IMR-90 (cell line): ENCODE measurements at places on chromosomes 2 and 18. TPM values are rescaled to one million over a fixed set of nuclear protein-coding genes. Genes with fewer than 3 reads are reported as not detected.

GRCh38 chr18:31278609-31279071, 39.3 kb upstream of the DSG1 start:
- no peak for DNase-seq

The DLGAP1 gene
- under 0.01 TPM in 1 of 2 replicates, not detected in the other for total RNA-seq

DNA sequence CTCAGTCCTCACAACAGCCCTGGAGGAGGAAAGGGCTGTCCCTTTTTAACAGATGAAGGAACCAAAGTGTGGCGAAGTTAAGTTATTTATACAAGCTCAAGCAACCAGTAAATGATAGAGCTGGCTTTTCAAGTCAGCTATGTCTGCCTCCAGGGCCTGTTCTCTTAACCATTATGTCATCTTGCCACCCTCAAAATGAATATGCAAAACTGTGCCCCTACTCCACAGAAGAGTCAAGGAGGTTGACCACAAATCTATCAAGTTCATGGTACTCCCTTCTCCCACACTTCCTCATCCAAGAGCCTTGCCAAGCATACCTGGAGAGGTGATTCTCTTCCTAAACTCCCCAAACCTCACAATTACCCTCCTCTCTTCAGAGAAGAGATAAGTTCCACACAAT, 37.3 kb upstream of the CREB1 start:
- DNase-seq, result no peak

DNA sequence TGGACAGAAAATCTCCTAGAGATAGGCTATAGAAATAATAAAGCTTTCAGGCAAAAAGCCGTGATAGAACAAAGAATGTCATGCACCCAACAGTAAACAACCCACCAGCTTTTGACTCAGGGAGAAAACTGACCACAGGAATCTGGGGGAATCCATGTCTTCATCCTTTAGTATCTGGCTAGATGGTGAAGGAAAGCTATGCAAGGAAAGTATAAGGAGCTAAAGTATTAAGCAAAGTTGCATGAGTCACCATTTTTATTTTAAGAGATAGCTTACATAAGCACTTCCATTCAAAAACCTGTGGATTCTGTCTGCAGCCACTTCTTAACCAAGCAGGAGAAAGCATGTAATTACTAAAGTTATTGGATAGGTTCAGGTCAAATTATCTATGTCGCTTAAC, 363.8 kb downstream of the LRP1B start:
- peak; percentile 17 for DNase-seq

DNA sequence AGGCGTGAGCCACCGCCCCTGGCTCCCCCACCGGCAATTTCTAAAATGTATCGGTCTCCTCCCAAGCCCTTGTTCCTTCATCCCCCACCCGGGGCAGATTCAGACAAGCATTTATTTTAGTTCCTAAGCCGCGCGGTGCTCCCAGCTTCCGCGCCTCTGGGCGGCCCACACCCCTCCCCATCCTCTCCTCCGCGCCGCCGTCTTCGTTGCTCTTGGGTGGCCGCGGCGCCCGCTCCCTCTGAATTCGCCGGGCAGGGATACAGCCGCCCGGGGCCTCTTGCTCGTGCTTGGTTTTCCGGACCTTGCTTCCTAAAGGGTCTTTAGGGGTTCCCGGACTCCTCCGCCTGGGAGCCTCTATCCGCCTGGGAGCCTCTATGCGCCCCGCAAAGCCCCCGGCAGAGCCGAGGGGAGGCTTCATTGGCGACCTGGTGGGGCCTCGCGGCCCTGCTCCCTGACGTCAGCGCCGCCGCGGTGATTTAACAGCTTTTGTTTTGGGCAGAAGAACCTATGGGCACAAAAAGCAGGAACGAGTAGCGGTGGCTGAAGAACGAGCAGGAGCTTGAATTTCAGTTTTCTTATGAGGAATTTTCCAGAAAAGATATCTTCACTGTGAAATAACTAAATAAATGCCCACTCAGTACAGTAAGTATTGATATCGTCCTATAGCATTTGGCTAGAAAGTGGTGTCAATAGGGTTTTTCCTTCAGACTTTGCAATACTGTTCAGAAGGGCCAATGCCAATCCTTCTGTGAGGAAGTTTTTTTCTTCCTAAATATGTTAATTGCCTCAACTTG, 37.3 kb downstream of the PRKRA start:
- peak; percentile 67 for DNase-seq

The POTEJ gene
- not detected in 2 replicates for total RNA-seq

DNA sequence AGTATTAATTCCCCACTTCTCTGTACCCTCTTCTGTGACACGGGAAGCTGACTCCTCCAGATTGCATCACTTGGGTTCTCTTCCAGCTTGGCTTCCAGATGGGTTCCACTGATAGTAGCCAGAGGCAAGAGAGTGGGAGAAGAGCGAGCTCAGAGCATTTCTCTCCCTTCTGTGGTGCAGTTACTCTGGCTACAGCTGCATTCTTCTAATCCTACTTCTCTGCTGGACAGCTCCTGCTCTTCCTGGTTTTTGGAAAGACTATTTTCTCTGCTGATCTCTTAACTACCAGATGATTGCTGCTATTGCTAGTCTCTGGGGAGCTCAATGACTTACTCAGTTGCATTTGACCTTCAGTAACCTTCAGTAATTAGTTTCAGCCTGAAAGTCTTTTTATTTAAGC, 187.5 kb upstream of the MAP2 start:
- no peak for DNase-seq

The DSC2 gene
- total RNA-seq, result not detected in 2 replicates

The DSG1 gene
- not detected in 2 replicates for total RNA-seq

The GALNT5 gene
- total RNA-seq, result 63.3 and 73.6 TPM in 2 replicates

DNA sequence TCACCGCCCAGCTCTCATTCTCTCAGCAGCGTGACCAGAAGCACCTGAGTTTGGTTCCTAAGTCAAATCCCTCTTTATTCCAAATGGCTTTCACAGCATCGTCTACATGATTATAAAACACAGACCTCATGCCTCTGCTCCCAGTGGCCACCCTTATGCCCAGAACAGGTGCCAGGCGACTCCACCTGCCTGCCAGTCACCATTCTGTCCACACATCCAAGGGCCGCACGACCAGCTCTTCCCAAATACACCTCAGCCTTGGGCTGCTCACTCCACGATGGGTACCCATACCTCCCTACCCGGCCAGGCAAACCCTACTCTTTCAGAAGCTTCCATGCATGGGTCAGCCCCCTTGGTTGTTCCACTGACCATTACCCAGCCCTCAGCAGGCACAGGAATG, 851.6 kb upstream of the SALL3 start:
- no peak for DNase-seq

DNA sequence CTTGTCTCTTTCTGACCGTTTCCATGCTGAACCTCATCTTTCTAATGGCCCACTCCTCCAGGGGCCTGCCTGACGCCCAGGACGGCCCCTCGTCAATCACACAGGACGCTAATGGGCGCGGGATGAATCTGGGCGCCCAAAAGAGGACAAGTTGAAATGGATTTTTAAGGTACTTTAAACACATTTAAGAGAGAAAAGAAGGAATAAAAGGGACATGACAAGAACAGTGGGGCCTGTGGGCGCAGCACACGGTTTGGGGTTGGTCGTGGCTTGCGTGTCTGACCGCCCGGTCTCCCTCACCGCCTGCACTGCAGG, 607 bp upstream of the UBE2F start:
- no peak for DNase-seq

The ANKRD53 gene
- total RNA-seq, result 0.54 and 0.56 TPM in 2 replicates

The TWIST2 gene
- total RNA-seq, result 9.3 and 14.7 TPM in 2 replicates

DNA sequence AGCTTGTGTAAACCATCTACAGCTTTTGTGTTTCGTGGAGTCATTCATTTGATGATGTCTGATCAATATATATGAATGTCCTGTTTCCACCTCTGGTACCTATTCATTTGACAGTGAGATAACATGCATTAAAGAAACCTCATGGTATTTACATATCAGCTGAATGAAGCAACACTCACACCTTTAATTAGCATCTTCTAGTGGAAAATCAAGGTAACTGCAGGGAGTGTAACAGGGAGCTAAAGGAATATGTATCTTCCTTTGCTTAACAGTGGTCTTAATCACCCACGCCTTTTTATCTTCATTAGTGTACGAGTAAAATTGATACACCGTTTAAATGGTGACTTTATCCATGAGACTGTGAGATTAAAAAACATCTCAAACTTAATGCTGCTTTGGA, 15.6 kb downstream of the SLC39A10 start:
- no peak for DNase-seq

GRCh38 chr18:43396266-43396665, 119.0 kb upstream of the SYT4 start:
- DNase-seq, result no peak

- DNase-seq, result no peak
Measured at GRCh38 chr2:151002959-151003600, 258.6 kb downstream of the RBM43 start.

DNA sequence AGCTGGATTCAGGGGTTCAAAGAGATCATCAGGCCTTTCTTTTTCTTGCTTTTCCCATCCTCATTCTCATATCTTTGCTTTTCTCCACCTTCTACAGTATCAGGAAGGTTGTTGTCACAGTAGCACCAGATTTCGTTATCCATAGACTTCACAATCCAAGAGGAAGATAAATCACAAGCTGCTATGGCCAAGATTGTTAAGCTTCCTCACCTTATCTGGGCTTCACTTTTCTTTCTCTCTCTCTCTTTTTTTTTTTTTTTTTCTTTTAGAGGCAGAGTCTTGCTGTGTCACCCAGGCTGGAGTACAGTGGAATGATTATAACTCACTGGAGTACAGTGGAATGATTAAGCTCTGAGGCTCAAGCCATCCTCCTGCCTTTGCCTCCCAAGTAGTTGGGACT, 93.5 kb downstream of the TTC27 start:
- no peak for DNase-seq

GRCh38 chr2:193847991-193848390, 1653.3 kb upstream of the TMEFF2 start:
- DNase-seq, result no peak

- DNase-seq, result peak; percentile 69
Measured at GRCh38 chr2:147636238-147636882, 208.5 kb upstream of the ACVR2A start.

The CFAP65 gene
- total RNA-seq, result not detected in 2 replicates

The VWC2L gene
- not detected in 2 replicates for total RNA-seq

The OXER1 gene
- total RNA-seq, result not detected in 2 replicates

The NOP58 gene
- 45.3 and 117 TPM in 2 replicates for total RNA-seq

GRCh38 chr2:25521665-25522387, 151.6 kb downstream of the DTNB start:
- DNase-seq, result peak; percentile 81

GRCh38 chr2:9187620-9188214, 18.9 kb upstream of the ASAP2 start:
- peak; percentile 58 for DNase-seq

- no peak for DNase-seq
Measured at GRCh38 chr2:99810225-99810624, 320.4 kb upstream of the REV1 start.

DNA sequence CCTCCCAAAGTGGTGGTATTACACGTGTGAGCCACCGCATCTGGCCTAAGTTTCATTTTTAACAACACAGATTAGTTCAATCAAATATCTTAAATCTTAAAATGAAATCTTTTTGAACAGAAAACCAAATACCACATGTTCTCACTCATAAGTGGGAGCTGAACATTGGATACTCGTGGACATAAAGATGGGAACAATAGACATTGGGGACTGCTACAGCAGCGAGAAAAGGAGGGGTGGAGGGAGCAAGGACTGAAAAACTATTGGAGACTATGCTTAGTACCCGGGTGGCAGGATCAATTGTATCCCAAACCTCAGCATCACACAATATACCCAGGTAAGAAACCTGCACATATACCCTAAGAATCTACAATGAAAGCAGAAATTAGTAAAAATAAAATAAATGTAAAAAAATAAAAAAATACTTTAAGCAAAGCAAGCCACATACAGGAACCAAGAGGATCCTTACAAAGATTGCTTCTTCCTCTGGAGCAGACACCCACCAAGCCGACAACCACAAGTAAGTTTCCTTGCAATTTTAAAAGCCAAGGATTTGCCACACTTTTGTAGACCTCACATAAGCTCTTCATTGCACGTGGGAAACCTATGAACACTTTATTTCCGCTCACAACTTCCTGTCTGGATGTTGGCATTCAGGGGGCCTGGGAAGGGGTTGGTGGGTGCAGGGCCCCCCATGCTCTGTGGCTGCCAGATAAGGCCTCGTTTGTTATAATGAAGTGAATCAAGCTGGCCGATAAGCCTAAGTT, 147.9 kb downstream of the MYCN start:
- no peak for DNase-seq

The FAM161A gene
- total RNA-seq, result 1.1 and 1.3 TPM in 2 replicates

DNA sequence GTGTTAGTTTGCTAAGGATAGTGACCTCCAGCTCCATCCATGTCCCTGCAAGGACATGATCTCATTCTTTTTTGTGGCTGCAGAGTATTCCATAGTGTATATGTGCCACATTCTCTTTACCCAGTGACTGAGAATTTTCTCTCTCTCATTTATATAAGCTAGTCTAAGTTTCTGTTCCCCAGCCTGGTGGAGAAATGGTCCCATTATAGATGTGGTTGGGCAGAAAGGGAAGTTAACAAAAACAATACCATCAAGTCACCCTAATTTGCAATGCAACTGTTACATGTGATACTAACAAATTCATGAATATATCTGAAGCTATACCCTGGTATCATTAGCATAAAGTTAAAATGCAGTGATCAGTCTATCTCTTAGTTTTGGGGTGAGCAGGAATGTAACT, 54.0 kb downstream of the DNER start:
- DNase-seq, result no peak

GRCh38 chr2:45850558-45850957, 199.1 kb downstream of the PRKCE start:
- no peak for DNase-seq

GRCh38 chr2:144426355-144426754, 93.6 kb downstream of the ZEB2 start:
- DNase-seq, result no peak

The CCDC74B gene
- 3.6 and 3.9 TPM in 2 replicates for total RNA-seq

The AMER3 gene
- not detected in 2 replicates for total RNA-seq

DNA sequence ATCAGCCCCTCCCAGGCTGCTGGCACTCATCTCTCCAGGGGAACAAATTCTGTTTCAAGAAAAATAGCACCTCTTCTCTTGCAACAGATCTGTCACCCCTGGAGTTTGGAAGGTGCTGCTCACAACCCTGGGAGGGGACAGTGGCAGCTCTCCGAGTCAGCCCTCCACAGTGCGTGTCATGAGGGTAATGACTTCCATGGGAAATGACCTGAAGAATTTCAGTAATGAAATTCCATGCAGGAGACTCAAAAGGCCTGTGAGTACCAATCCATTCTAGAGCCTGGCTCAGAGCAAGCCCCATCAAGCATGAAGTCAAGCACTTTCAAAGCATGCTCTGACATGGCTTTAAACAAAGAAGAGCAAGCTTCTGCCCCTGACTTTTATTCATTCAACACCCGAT, 276.3 kb upstream of the PARD3B start:
- no peak for DNase-seq

The CXCR4 gene
- total RNA-seq, result not detected in 2 replicates

- no peak for DNase-seq
Measured at GRCh38 chr2:74873012-74873665, 39.2 kb downstream of the HK2 start.

The CD28 gene
- total RNA-seq, result not detected in 2 replicates

The TBR1 gene
- total RNA-seq, result not detected in 2 replicates

GRCh38 chr2:39693245-39693644, 27.5 kb downstream of the TMEM178A start:
- no peak for DNase-seq
